ENCODE measurements at places on chromosomes 6 and 20.

DNA sequence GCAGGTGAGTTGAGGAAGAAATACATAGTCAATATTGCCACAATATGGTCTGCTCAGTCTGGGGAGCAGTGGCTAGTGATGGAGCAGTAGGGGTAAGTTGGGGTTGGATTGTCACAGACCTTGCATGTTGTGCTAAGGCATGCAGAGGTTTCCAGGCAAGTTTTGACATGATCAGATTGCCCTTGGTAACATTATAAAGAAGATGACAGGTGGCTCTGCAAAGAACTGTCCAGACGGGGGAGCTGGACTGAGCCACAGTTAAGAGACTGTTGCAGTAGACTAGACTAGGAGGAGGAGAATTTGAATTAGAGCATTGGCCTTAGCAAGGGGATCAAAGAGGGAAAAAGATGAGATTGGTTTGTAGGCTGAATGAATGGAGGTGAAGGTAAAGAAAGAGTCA is 23.4 kb downstream of the ATRN start:
- DNase-seq: no peak

- no peak for DNase-seq
Observed at GRCh38 chr6:137498481-137499190, 4.4 kb upstream of the OLIG3 start.

GRCh38 chr6:5732496-5732895 is 274.2 kb downstream of the NRN1 start:
- no peak for DNase-seq

DNA sequence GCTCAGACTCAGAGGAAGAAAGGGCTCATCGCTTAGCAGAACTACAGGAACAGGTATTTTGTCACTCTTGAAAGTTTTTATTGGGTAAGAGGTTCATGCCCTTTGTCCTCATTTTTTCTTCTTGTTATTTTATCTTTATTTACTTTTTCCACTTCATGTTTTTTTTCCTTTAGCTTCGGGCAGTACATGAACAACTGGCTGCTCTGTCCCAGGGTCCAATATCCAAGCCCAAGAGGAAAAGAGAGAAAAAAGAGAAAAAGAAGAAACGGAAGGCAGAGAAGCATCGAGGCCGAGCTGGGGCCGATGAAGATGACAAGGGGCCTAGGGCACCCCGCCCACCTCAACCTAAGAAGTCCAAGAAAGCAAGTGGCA is 9.5 kb downstream of the BRD2 start:
- DNase-seq: no peak

GRCh38 chr6:47023573-47023972 is 18.6 kb downstream of the ADGRF1 start:
- no peak for DNase-seq

- DNase-seq: no peak
Observed at GRCh38 chr20:35490736-35491181, 35.4 kb downstream of the CEP250 start.
